ENCODE measurements at places on chromosomes 16 and 17.

DNA sequence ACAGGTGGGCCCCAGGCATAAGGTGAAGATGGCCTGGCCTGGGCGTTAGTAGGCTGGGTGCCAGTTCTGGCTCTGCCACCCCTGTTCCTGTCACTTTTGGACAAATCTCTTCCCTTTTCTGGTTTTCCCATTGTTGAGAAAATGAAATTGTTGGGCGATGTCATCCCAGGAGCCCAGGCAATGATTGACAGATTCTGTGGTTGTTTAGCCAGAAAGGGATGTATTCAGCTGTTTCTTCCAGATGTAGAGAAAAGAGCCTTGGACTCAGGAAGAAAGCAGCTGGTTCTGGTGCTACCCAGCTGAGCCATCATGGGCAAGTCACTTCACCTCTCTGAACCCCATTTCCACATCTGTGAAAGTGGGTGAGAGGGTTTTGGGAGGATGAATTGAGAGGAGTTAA lies 60.1 kb upstream of the MRTFB start:
- no peak for DNase-seq

GRCh38 chr17:83056583-83057396 lies 22.6 kb upstream of the METRNL start:
- no peak for DNase-seq

GRCh38 chr17:41367426-41368075 lies 2.1 kb downstream of the KRT33B start:
- DNase-seq = no peak

DNA sequence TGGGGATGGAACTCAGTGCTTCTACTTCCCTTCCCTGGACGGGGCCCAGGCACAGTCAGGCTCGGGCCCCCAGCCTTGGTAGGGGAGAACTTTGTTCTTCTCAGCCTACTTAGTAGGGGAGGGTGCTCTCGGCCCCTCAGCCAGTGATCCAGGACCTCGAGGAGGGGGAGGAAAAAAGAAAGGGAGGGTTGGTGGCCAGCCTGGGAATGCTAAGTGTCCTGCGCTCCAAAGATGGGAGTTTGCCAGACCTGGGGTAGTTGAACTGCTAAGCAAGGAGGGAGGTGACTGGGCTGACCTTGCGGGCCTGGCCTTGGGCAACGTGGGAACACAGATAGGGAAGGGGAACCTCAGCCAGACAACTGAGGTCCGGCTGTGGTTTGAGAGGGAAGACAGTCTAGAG lies 12.2 kb downstream of the ADGRG1 start:
- DNase-seq = no peak

- no peak for DNase-seq
These were observed 908 bp downstream of the TMEM98 start for GRCh38 chr17:32928586-32929535.

GRCh38 chr16:66523861-66524354 lies 26.0 kb downstream of the TK2 start:
- DNase-seq = peak; percentile 92

- no peak for DNase-seq
These were observed 17.2 kb downstream of the SKAP1 start for GRCh38 chr17:48412841-48413240.

Data from GF-D8 (cell line).